ENCODE measurements at places on chromosomes 3 and 15.

DNA sequence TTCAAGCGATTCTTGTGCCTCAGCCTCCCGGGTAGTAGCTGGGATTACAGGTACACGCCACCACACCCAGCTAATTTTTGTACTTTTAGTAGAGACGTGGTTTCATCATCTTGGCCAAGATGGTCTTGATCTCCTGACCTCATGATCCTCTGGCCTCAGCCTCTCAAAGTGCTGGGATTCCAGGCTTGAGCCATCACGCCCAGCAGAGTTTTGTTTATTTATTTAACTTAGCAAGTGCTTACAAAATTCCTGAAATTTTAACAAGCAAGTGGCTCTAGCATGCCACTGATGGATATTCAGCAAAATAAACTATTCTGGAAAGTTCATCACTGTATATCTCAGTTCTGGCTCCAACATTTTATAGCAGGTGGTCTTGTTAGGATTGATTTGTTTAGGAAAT, 585.9 kb downstream of the OTOL1 start:
- DNase-seq = no peak

DNA sequence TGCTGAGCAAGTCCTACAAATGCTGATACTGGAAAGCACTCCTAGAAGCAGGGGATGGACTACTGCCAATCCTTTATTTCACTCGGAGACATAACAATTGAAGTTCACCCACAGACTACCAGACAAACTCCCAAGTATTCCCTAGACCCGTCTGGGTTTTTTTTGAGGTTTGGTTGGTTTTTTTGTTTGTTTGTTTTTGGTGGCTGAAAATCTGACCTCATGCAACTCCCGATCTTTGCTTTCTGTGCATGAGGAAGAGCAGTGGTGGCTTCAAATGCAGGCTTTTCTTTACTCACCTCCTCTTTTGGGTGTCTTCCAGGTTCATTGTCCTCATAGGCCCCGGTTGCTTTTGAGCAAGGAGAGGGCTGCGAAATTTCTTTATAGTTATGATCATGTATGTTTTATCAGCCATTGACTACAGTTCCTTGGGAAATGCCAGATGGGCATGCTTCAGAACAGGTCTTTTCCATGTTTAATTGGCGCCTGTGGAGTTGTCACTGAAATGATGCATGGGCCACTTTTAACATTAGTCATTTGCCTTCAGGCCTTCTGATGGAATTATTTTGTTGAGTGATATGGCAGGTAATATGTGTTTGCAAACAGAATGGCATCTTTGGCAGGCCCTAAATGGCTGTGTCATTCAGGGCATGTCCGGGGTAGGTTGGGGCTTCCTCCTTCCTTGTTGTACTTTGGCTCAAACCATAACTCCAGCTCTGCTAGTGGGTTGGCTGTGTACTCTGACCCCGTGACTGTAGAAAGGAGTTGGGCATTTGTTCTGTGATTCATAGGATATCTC, 81.3 kb upstream of the ZBED2 start:
- DNase-seq = peak; percentile 29

DNA sequence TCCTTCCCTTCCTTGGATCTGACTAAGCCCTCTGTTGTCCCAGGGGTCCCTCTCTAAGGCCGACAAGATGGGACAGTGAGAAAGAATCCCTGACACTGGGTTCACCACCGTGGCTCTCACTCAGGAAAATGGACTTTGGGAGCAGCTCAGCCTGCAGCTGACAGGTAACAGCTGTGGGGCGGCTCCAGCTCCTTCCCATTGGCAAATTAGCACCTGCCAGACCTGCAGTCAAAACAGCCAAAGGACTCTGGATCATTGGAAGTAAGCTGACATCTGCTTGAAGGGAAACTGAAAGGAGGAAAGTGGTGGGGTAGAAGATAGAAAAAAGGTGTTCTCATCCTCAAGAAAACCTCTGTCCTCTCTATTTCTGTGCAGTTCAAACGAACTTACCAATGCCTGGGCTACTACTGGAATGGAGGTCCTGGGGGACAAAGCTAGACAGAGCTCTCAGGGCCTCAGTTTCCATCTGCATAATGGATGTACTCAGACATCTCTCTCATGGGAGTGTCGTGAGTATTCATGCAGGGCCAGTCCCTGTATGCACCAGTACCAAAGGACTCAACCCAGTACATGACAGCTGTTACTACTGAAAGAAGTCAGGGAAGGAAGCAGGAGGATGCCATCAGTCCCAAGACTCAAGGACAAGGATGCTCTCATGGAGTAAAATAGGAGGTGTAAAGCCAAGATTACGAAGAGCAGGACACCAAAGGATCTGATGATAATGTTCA, 53.6 kb upstream of the DCLK3 start:
- no peak for DNase-seq

DNA sequence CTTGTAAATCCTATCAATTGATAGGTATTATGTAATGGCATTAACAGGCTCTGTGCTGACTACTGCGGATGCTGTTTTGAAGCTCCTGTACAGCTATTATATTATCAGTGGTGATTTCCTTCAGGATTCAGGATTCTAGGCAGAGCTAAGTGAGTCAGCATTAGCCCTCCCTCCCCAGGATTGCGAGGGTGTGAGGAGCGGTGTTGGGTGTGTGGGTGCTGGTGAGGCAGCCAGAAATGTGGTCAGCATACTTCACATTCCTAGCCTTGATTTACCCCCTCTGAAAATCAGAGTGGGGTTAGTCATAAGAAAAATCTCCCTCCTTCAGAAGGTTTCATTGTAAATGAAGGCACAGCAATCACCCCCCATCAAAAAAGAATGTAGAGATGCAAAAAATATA, 72.5 kb downstream of the SNTN start:
- no peak for DNase-seq

- no peak for DNase-seq
Measured at GRCh38 chr3:144127700-144128099, 156.1 kb downstream of the DIPK2A start.

GRCh38 chr3:15936312-15936711, 138.5 kb upstream of the ANKRD28 start:
- no peak for DNase-seq

- DNase-seq = no peak
Measured at GRCh38 chr3:140384876-140385275, 293.0 kb upstream of the TRIM42 start.

DNA sequence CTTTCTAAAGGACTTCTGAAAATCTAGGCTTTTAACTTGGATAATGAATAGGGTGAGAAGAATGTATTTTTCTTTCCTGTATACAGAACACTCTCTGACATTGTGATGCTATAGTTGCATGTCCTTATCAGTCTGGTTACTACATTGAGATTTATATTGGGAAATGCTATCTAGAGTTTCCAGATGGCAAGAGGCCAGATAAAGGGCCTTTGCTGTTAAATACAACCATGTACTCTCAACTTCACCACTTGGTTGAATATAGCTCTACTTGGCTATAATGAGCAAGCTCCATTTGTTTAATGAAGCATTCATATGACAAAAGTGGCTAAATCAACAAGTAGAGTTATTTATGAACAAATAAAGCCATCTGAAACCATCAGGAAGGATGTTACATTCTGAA, 91.0 kb downstream of the IGSF11 start:
- DNase-seq = no peak

DNA sequence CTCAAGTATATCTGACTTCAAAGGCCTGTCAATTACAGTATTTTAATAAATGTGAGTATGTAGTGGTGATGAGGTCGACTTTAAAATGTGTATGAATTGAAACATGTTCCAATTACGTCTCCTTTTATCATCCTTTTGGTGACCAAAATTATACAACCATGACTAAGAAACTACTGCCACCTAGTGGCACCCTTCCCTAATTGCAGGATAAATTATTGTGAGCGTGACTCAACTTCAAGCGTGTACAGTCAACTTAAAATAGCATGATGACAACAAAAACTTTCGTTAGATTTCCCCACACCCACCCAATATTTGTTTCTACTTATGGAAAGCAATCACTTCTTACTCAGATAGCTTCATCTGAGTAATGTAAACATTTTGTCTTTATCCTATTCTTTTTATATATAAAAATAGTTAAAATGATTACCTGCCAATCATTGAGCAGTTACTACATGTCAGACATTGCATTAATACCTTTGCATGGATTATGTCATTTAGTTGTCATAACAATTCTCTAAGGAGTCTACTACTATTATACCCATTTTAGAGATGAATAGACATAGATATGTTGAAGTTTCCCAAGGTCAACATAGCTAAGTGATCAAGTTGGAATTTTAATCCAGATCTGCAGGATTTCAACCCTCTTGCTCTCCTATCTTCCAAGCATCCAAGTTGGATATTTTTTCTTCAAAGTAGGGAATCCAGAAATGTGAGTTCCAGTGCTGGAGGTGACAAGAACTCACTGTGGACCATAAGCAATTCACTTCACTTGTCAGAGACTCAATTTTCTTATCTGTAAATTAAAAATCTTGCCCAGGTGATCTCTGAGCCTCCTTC, 106.0 kb downstream of the MEX3B start:
- DNase-seq = no peak

DNA sequence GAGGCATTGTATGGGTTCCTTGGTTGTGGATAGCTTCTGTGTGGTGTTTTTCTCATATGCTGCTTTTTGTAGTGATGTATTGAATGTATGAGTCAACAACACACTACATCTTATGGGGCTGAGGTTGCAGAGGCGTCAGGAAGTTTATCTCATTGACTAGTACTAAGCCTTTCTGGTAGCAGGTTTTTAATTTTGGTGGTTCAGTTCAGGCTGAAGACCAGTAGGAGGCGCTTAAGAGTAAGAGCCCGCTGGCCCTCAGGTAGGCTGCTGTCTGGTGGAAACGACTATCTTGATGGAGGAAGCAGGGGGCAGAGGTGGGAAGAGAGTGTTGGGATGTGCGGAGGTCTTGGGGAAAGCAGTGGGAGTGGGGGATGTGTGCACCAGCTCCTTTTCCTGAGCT, 62.4 kb downstream of the RTP4 start:
- no peak for DNase-seq

GRCh38 chr3:123449997-123450604, 1.2 kb upstream of the ADCY5 start:
- no peak for DNase-seq

Measured in T-helper 2 cell treated with Interferon-gamma antibody and Interleukin-4, amounts not matched to agents 5 μg/mL and 100 μg/mL, for 36 hours (primary cell).